ENCODE measurements at places on chromosomes 12 and 14.
A peak's percentile ranks its signal among the peaks of the same experiment; 100 is the strongest.

DNA sequence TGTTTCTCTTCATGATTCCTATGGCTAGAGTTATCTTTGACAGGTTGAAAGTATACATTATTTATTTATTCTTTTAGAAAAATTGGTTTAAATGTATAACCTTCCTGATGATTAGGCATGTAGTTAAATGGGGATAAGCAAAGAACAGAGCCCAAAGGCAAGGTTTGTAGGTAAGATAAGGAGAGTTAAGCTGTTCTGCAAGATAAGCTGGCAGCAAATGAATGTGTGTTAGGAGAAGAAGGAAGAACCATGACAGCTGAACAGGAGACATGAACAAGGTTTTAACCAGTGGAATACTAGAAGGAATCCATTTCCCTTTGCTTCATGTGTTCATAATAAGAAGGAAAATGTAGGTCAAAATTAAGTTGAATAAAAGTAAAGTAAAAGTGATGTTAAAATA lies 1330.1 kb upstream of the USP15 start:
- no peak for DNase-seq

GRCh38 chr14:76136476-76137110 lies 15.1 kb upstream of the GPATCH2L start:
- DNase-seq: no peak

DNA sequence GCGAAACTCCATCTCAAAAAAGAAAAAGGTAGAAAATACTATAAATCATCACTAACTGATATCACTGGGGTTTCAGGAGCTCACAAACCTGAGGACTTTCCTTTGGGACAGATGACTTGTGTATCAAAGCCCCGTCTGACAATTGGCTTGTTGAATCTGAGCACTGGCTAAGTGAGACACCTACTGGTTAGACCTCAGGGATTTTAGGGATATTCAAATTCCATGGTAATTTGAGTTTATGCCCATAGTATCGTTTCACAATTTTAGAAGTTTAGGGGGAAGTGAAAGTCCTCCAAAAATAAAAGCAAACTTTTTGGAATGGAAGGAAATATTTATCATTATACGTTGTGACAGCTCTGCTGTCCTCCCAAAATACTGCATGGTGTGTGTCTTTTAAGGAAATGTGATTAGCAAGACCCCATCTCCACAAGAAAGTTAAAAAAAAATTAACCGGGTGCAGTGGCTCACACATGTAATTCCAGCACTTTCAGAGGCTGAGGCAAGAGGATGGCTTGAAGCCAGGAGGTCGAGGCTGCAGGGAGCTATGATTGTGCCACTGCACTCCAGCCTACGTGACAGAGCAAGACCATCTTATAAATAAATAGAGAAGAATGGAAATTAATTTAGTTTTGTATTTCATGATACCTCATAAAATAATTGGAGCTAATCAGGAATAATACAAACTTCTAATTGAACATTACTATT lies 49.2 kb downstream of the FBXL14 start:
- no peak for DNase-seq

GRCh38 chr14:88045705-88046104 lies 40.8 kb downstream of the GPR65 start:
- DNase-seq: no peak

- peak; percentile 62 for DNase-seq
Measured at GRCh38 chr14:39266525-39266870, 32.8 kb downstream of the MIA2 start.

DNA sequence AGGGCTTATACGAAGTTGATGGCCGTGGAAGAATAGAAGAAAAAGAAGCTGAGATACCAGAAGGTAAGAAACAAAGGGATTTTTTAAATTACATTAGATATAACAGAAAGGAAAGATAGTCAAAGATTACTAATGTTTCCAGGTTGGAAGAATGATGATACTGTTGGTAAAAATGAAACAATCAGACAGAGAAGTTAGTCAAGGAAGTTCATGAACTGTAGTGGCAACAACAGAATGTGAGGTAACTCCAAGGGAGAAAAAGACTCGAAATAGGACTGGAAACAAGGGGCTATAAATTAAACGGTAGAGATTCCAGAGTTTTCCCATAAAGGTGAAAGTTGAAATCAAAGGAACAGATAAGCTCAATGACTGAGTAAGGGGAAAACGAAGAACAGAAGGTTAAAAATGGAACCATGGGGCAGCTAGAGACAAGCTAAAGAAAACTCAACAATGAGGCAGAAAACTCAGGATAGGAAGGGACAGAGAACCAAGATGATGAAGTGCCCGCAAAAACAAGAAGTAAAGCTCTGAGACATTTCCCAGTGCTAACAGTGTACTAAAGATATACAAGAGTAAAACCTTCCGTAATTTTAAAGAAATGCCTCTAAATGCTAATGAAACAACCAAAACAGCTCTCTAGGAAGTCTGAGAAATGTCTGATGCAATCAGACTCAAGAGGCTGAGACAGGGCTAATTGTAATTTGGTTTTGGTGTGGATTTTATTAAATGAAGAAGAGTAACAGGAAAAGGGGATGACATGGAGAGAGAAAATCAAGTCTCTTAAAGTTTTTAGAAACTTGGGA lies 70.0 kb downstream of the PPP2R5E start:
- no peak for DNase-seq

GRCh38 chr12:57368349-57369095 lies 62.3 kb downstream of the R3HDM2 start:
- no peak for DNase-seq

GRCh38 chr12:115474539-115475353 lies 790.8 kb upstream of the TBX3 start:
- no peak for DNase-seq

GRCh38 chr12:105420659-105421240 lies 90.3 kb downstream of the C12orf75 start:
- peak; percentile 74 for DNase-seq
